ENCODE measurements at places on chromosomes 1 and 21.

DNA sequence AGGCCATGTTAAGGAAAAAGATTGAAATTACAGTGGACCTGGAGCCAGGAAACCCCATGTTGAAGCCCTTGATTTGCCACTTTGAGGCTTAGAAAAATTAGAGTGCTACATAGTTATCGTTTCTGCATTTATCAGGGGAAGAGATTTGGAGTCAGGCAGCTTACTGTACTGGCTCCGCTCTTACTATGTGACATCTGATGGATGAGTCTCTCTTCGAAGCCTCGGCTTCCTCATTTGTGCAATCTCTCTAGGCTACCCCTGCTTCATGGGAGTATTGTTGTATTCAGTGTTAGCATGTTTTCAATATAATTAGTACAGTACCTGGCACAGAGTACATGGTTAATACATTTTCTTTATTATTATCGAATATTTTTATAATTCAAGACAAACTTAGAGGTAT, 480.4 kb upstream of the USP24 start:
- DNase-seq, result no peak

DNA sequence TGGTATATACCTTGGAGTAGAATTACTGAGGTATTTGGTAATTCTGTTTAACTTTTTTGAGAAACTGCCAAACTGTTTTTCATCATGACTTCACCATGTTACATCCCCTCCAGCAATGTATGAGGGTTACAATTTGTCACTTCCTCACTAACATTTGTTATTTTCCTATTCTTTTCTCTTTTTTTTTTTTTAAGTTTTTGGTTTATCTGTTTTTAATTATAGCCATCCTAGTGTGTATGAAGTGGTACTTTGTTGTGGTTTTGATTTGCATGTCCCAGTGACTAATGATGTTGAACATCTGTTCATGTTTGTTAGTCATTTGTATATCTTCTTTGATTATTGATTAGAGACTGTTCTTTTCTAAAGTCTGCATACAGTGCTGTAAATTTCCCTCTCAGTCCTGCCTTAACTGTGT, 147.3 kb downstream of the HS2ST1 start:
- peak; percentile 18 for DNase-seq

DNA sequence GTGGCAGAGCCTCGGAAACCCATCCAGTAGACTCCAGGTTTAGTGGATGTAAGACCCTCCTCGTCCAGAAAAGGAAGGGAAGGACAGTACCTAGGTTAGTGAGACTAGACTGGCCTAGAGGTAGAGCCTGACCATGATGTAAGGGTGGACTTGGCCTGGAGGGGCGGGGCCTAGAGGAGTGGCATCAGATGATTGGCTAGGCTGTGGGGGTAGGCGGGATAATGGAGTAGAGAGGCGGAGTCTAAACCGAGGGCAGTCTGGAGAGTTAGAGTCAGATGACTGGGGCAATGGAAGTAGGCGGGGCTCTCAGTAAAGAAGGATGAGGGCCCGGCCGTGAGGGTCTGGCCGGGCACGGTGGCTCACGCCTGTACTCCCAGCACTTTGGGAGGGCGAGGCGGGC, 70.1 kb downstream of the EPHB2 start:
- no peak for DNase-seq

DNA sequence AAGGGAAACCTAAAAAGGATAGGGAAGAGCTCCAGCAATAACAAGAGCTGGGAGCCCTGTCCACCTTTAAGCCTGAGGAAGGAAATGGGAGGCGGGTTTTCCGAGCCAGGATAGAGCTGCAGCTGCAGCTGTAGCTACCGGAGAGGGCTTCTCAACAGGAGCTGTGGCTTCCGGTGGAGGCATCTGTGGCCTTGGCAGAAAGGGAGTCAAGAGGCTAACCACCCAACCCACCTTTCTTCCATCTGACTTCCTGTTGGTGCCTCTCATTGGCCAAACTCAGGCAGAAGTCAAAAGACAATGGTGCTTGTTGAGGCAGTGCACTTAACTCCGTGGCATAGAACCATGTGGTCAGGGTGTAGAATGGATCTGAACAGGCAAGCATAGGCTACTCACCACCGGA, 313.1 kb upstream of the DAB1 start:
- DNase-seq, result no peak

- DNase-seq, result no peak
Observed at GRCh38 chr1:29319300-29320110, 83.2 kb downstream of the PTPRU start.

- DNase-seq, result no peak
Observed at GRCh38 chr1:59018860-59019259, 235.0 kb upstream of the JUN start.

All from AG09309 (cell line).